Activated T-cell treated with anti-CD3 and anti-CD28 coated beads for 24 hours (primary cell): ENCODE measurements at places on chromosomes 2 and 18.

GRCh38 chr2:97993926-97994325 lies 1.8 kb downstream of the TMEM131 start:
- DNase-seq, result no peak

DNA sequence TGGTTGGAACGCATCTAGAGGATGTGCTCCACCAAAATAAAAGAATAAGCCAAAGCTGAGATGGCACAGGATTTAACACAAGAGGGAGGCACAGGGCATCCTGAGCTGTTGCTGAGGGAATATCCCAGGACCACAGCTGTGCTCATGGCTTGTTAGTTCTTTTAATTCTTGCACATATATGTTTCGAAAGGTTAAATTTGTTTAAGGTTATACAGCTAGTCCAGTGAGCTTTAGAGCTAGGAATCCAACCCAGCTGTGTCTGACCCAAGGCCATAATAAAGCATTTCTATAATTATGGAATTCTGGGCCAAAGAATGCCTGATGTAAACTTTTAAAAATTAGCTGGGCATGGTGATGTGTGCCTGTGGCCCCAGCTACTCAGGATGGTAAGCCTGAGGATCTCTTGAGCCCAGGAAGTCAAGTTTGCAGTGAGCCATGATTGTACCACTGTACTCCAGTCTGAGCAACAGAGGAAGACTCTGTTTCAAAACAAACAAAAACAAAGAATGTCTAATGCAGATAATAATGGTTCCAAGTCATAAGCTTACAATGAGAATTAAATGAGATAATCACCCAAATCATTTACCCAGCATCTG lies 66.4 kb upstream of the CCBE1 start:
- no peak for DNase-seq

DNA sequence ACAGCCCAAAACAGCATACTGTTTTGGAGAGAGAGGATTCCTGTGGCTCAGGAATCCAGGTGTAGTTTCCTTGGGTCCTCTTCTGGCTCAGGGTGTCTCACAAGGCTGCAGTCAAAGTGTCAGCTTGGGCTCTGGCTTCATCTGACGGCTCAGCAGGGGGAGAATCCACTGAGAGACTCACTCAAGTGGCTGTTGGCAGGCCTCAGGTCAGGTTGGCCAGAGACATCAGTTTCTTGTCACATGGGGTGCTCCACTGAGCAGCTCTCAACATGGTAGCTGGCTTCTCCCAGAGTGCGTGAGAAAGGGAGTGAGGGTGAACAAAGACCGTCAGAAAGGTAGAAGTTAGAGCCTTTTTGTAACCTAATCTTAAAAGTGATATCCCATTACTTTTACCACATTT lies 168.4 kb downstream of the SOCS6 start:
- no peak for DNase-seq

DNA sequence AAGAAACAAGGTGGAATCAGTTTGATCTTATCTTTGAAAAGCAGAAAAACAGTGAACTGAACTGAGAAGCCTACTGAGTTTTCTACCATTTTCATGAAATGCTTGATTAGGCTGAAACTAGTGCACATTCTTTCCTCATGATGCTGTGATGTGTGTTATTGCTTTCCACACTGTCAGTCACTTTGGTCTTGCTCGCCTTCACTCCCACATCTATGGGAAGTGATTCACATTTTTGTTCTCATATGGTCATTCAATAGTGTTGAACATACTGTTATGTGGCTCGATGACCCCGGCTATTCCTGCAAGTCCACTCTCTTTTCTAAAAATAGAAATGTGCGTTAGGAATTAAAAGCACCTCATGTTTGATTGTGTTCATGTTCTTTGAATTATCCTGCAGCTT lies 129.7 kb downstream of the TGIF1 start:
- no peak for DNase-seq

- DNase-seq, result no peak
Measured at GRCh38 chr18:77478646-77479442, 229.2 kb downstream of the GALR1 start.

DNA sequence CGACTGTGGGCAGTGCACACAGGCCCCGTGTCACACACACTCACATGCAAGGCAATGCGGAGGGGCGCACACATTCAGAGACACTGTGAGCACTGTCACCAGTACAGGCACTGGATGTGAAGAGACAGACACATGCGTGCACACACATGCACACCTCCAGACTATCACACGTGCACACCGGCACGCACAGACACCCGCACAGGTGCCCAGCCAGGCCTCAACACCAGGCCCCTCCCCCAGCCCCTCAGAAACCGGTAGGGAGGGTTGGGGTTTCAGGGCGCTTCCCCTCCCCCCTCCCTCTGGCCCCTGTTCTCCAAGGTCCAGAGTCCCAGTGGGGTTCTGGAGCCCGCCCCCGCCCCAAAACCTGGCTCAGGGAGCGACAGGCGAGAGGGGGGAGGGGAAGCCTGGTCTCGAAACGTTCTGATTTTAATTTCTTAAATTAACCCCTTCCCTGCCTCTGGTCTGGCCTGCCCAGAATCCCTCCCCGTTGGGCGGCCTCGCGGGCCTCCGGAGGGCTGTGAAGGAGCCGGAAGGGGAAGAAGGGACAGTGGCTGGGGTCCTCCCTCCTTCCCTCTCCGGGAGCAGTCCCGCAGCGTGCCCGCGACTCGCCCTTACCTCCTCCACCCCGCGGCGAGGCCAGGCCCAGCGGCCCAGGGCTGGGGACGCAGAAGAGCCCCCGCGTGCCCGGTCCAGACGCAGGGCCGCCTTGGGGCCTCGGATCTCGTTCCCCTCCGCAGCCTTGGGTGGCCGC lies 558 bp downstream of the FBXO41 start:
- DNase-seq, result no peak

- no peak for DNase-seq
Measured at GRCh38 chr18:62834715-62835114, 119.4 kb downstream of the PHLPP1 start.

DNA sequence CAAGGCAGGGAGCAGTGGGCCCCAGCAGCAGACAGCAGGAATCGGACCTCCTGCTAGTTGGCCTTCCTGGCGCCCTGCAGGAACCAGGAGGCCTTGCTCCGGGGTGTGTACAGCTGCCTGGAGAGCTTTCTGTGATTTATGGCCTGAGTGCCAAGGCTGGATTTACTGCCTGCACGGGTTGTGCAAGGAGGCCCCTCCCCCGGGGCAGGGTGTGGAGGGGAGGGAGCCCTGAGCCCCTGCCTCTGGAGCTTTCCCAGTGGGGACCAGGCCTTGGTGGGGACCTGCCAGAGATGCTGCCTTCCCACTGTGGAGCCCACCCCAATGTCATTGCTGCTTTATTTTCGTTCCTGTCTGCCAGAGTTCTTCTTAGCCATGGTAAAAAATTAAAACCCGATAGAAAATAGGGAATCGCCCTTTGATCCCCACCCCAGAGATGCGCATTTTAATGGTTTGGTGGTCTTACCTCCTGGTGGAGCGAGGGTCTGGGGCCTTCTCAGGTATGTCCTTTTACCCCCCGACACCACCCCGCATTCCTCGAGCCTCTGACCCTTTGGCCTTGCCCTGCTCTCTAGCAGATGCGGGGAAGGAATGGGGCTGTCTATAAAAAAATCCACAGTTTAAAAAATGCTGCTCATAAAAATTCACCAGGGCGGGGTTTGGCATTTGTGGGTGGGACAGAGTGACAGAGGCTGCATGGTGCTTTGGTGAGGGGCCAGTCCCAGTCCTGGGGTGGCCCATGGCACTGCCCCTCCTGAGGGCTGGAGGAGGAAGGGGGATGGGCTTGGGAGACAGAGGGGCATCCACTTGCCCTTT lies 6.9 kb upstream of the RALB start:
- DNase-seq, result no peak

DNA sequence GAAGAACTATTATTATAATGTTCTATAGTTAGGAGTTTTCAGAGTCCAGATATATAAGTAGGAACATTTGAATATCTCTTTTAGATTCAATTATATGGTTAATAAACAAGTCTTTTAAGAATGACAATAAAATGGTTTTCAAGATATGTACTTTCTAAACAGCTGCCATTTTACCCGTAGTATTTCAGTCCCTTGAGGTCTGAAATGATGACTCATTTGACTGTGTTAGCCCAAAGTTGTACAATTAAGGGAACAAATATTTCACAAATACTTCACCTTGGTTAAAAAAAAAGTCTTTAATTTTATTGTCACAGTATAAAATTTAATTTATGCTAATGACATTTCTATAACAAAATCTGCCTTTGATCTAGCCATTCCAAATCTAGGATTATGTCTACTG lies 91.6 kb upstream of the TANK start:
- no peak for DNase-seq

DNA sequence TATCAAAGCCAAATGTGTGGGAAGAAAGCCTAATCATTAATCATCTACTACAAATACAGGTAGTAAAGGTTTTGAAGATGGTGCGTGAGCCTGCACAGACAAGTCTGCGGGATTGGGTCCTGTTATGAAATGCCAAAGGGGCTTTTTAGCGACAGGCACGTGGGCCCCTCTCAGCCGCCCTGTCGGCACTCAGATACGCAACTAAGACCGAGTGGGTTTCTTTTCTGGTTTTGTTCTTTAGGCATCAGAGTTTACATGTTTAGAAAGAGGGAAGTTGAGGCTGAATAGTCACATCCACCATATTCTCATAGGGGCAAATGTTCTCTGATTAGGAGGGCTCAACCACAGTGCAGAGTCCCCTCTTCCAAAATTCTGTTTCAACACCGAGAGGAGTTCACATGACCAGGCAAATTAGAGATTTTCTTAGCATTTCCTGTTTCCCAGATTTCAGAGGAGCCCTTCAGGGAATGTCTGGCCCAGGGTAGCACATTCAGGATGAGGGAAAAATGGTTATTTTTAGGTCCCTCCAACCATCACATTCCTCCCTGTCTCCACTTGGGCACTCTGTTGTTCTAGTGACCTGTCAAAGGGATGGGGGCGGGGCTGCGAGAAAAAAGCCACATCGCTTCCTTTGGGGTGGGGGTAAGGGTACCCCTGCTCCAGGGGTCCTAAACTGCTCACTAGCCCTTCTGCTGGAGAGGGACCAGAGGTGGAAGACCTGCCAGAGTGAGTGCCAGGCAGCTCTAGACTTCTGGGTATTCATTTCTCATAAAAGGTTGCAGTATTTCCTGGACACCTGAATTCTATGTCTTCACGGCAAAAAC lies 159.2 kb downstream of the BCL2 start:
- no peak for DNase-seq

- DNase-seq, result no peak
Measured at GRCh38 chr2:231673348-231673770, 35.0 kb upstream of the PTMA start.

GRCh38 chr2:160052531-160052930 lies 9.9 kb downstream of the PLA2R1 start:
- DNase-seq, result no peak

- DNase-seq, result no peak
Measured at GRCh38 chr2:147405651-147406050, 439.2 kb upstream of the ACVR2A start.

DNA sequence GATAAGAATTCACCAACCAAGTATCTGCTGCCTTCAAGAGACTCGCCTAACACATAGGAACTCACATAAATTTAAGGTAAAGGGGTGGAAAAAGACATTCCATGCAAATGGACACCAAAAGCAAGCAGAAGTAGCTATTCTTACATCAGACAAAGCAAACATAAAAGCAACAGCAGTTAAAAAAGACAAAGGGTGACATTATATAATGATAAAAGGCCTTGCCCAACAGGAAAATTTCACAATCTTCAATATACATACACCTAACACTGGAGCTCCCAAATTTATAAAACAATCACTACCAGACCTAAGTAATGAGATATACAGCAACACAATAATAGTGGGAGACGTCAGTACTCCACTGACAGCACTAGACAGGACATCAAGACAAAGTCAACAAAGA lies 41.4 kb downstream of the NEMP2 start:
- no peak for DNase-seq

DNA sequence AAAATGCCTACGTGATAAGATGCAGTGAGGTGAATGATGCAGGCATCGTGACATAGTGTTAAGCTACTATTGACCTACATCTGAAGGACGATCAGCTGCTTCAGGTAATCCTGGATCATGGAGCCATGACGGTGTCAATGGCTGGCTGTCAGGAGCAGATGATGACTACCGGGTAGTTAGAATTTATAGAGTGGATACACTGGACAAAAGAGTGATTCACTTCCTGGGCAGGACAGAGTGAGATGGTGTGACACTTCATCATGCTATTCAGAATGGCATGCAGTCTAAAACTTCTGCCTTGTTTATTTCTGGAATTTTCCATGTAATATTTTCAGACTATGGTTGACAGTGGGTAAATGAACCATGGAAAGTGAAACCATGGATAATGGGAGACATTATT lies 29.5 kb downstream of the METTL8 start:
- DNase-seq, result no peak

DNA sequence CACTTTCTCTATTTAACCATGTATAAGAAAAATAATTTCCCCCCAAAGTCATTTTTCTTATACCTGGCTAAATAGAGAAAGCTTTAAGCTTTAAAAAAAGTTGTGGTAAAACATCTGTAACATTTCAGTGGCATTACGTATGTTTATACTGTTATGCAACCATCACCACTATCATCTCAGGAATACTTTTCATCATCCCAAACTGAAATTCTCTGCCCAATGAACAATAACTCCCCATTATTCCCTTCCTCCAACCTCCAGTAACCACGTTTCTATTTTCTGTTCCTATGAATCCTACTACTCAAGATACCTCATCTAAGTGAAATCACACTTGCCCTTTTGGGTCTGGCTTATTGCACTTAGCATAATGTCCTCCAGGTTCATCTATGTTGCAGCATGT lies 1.7 kb upstream of the SLC3A1 start:
- no peak for DNase-seq

- DNase-seq, result no peak
Measured at GRCh38 chr2:1625281-1626001, 118.9 kb downstream of the PXDN start.

- DNase-seq, result no peak
Measured at GRCh38 chr18:50401888-50402287, 27.0 kb downstream of the SKA1 start.

GRCh38 chr2:26523750-26524149 lies 45.8 kb upstream of the OTOF start:
- no peak for DNase-seq

- DNase-seq, result no peak
Measured at GRCh38 chr18:63339920-63340484, 20.4 kb upstream of the BCL2 start.

GRCh38 chr18:46329736-46330246 lies 225.6 kb downstream of the HAUS1 start:
- DNase-seq, result no peak

DNA sequence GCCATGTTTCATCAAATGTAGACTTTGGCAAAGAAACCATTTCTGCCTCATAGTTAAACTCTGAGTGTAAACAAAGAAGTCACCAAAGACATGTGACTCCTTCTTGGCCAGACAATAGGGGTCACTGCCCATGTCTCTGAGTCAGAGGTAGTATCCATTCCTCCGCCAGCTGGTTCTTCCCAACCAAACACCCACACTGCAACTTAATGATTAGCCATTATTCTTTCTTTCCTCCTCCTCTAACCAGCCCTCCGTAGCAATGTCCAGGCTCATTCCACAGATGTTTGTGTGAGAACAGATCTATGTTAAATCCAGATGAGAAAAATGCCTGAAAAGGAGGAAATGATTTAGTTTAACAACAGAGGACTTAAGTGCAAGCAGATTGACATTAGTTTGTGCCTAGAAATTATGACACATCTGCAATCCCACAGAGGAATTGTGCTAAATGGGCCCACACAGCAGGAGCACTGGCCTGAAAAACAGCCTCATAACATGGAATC lies 127.9 kb upstream of the SH3BP4 start:
- DNase-seq, result no peak
